ENCODE measurements at places on chromosomes 12 and 14. TPM values are rescaled to one million over a fixed set of nuclear protein-coding genes. Genes with fewer than 3 reads are reported as not detected.

Gene CCDC197
- 0.23 TPM for polyA plus RNA-seq

Gene ASPG
- 3.2 TPM for polyA plus RNA-seq

Gene NOVA1
- polyA plus RNA-seq: 1.9 TPM

Gene SERPINA1
- 0.99 TPM for polyA plus RNA-seq

Gene HIF1A
- polyA plus RNA-seq: 76.3 TPM

GRCh38 chr12:14366209-14367039 is 942 bp downstream of the ATF7IP start:
- no peak for DNase-seq

DNA sequence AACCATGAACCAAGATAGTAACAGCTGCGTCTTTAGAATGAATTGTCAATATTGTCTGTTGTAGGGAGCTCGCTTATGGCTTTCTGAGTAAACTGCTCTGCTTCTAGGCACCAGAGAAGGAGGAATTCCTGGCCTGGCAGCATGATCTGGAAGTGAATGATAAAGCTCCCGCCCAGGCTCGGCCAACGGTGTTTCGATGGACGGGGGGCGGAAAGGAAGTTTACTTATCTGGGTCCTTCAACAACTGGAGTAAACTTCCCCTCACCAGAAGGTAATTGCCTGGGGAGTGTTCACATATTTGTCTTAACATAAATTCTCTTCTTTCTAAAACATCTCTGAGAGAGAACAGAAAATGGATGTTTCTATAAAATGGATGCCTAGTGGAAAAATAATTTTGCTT is 4.3 kb downstream of the PRKAB1 start:
- DNase-seq: no peak

DNA sequence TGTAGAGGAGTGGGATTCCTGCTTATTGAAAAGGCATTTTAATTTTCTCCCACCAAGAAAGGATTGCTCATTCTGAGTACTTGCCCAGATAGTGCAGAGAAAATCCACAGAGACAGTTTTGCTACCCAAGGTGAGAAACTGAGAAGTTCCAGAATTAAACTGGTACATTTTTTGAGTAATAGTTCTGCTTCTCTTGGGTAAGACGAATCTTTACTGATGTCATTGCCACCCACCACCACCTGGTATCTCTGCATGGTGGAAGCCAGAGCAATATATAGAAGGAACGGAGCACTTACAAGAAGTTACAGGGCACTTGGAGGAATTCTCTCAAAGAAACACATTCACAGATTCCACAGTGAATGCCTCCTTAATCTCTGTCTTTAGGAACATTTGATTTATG is 20.7 kb upstream of the FRMD6 start:
- no peak for DNase-seq

DNA sequence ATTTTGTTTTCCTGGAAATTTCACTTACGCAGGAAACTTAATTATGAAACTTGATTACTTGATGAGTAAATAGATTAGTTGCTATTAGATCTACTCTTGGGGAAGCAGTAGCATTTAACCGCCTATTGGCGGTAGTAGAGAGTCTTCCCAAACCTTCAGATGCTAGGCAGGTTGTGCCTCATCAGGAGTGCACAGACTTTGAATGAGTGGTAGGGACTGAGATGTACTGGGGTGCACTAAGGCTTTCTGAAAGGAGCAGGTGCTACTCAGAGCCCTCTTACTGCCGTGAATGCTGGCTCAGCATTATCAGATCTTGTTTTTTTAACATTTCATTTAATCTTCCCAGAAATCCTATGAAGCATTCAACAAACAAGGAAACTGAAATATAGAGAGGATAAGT is 7.7 kb downstream of the GATC start:
- no peak for DNase-seq

GRCh38 chr14:50379563-50379962 is 17.1 kb downstream of the CDKL1 start:
- DNase-seq: no peak

DNA sequence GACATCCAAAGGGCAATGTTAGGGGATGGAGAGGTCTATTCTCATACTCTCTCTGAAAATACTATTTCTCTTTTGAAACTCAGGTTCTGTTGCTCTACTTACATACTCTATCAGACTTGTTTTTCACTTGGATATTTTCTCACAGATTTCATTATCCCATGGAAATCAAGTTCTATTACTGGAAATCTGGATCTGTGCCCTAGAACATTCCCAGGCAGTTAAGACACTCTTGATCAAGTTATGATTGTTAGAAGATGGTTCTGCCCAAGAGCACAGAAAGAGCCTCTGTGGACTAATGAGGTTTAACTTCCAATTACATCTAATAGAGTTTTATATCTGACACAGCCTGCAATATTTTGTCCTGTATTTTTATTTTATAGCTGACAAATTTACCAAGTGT is 591.0 kb upstream of the ATP2B1 start:
- DNase-seq: no peak

DNA sequence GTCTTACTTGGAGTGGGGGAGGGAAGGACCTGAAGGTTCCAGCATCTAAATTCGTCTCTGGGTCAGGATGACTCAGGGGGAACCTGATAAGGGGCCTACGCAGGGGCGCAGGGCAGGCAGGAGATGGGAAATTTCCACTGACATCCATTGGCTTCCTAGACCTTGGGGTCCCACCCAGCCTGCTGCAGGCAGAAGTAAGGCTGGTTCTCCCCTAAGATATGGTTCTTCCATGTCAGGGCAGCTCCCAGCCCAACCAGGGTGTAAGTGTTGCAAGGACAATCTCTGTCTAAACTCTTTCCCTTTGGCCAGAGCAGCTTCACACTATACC is 2.1 kb upstream of the NDRG2 start:
- DNase-seq: no peak

DNA sequence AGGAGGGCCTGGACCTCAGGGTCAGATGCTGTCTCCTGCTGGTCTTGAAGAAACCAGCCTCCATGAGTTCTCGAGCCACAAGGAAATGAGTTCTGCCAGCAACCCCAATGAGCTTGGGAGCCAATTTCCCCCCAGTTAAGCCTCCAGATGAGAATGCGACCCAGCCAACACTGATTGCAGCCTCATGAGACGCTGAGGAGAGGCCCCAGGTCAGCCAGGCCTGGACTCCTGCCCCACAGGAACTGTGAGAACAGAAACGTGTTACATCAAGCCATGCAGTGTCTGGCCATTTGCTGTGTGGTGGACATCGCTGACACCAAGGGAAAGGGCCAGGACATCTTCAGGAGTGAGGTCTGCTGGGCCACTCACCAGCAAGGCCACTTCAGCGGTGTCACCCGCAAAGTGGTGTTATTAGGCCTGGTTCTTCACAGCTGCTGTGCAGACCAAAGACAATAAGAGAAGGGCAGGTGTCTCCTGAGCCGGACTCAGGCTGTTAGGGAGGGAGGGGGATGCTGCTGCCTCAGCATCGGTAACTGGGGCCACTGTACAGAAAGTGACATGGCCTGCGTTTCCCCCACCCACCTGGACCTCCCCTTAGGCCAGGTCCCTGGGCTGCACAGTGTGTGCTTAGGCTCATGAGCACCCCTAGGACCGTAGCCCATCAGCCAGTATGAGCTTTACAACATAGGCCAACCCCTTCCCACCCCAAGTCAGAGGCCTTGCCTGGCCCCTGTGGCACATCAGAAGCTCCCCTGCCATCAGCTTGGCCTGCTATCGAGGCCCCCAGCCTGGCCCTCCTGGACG is 272.4 kb upstream of the RTL1 start:
- no peak for DNase-seq

DNA sequence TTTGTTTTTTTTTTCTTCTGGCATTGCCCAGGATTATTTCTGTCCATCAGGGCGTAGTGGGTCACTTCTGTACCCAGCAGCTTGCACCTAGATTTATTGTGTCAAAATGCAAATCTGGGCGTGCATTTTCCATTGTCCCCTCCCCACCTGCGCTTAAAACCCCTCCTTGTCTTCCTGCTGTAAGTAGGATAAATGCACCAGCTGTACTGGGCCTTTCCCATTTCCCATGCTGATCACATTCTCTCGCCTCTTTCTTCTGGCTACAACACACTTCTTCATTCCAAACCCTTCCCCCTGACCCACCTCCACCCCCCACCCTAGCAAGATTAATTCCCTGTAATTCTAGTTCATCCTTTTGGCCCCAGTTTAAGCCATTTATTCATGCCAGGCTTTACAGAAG is 128.0 kb downstream of the ETV6 start:
- DNase-seq: no peak

- DNase-seq: no peak
Measured at GRCh38 chr14:49961270-49962222, 68.7 kb downstream of the ARF6 start.

Data from heart left ventricle (tissue), 16 donors.